Naive B cell (primary cell): ENCODE measurements at places on chromosomes 7 and 10. TPM values are rescaled to one million over a fixed set of nuclear protein-coding genes. Genes with fewer than 3 reads are reported as not detected.

AGMO gene
- not detected for polyA plus RNA-seq

SLC39A12 gene
- polyA plus RNA-seq, result not detected

- no peaks in the 10 kb centered on the region for H3K27me3 ChIP-seq
- no peak overlapping the region for H3K4me3 ChIP-seq
- H3K27ac ChIP-seq, result no peak overlapping the region
- peaks cover 17% of the 10 kb centered on the region for H3K36me3 ChIP-seq
- H3K4me1 ChIP-seq, result peaks cover 9% of the 10 kb centered on the region
- no peak for DNase-seq
Observed at GRCh38 chr10:124495162-124495561, 33.5 kb downstream of the LHPP start.

DNA sequence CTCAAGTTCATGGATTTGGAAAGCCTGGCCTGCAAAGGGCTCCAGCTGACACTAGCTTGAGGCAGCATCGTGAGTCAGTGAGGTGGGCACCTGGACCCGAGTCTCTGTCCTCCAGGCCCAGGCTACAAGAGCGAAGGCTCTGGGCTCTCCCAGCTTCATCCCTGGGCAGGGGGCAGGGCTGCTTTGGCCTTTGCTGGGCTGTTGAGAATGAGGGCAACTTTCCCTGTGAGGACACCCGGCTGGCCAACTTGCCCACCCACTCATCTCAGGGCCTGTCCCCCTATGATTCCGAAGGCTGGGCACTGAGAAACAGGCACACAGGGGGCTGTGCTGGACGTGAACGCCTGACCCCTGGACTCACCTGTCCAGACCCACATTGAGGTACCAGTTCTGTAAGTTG, 24.4 kb downstream of the LDB3 start:
- H3K4me1 ChIP-seq, result no peaks in the 10 kb centered on the region
- peaks cover 21% of the 10 kb centered on the region for H3K27me3 ChIP-seq
- no peak overlapping the region for H3K27ac ChIP-seq
- DNase-seq, result no peak
- H3K4me3 ChIP-seq, result no peak overlapping the region

DNA sequence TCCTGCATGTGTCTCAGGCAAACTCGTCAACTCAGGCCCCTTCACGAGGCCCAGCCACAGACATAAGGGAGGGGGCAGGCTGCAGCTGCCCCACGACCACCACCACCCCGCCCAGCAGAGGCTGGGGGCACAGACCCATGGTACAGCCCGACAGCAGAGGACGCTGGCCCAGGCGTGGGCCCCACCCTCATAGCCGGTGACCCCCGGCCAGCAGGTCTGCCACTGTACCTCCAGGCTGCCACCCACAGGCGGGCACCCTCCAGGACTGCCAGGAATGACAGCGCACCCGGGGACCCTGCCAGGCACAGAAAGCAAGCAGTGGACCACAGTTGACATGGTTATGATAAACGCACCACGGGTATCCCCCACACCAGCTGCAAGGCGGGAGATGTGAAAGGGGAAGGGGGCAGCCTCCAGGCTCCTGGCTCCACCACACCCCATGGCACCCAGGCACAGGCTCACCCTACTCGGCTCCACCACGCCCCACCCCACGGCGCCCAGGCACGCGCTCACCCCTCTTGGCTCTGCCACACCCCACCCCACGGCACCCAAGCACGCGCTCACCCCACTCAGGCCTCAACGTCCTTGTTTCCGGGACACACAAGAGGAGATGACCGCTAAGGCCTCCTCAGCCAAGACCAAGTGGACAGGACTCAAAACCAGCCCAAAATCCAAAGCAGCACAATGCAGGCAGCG, 135.9 kb downstream of the MAD1L1 start:
- peaks cover 51% of the 10 kb centered on the region for H3K4me1 ChIP-seq
- peaks cover 4% of the 10 kb centered on the region for H3K36me3 ChIP-seq

DNA sequence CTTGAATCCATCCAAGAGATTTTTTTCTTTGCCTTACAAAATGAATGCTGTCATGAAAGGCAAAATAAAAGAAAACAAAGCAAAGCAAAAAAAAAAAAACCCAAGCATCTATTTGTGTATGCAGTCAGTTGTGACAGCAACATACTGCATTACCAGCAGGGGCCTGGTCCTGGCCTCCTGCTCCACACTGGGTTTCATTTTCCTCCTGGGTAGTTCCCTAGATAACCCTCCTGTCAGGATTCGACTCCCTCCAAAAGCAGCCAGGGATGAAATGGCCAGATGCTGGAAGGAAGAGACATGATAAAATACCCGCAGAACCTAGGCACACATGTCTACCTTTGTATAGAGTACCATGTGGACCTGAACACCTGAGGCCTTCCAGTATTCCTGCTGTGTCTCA, 148.6 kb downstream of the NRCAM start:
- H3K36me3 ChIP-seq, result no peaks in the 10 kb centered on the region
- peaks cover 10% of the 10 kb centered on the region for H3K27me3 ChIP-seq
- no peaks in the 10 kb centered on the region for H3K4me1 ChIP-seq
- no peak for DNase-seq
- no peak overlapping the region for H3K4me3 ChIP-seq
- no peak overlapping the region for H3K27ac ChIP-seq

DNA sequence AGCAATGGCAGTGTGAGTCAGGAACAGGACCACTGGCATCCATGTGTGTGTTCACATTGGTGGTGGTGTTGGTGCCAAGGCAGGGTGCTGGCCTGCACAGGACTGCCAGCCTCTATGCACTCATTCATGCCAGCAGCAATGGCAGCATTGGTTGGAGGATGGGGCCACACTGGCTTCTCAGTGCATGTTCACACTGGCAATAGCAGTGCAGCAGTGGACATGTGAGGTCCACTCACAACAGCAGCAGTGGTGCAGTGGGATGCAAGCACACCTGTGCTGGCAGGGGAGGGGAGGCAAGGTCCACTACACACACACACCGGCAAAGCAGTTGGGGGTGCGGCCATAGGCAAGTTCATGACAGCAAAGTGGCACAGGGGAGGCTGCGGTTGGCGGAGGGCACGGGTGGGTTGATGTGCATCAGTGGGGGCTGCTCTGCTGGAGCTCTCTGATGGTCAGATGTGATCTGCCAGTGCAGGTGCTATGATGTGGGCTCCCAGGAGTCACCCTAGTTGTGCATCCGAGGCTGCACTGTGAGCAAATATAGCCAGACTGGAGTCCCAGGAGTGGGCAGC, 57.8 kb upstream of the TNKS2 start:
- H3K27ac ChIP-seq, result no peak overlapping the region
- no peak overlapping the region for H3K4me3 ChIP-seq
- no peak for DNase-seq
- H3K4me1 ChIP-seq, result no peaks in the 10 kb centered on the region
- H3K27me3 ChIP-seq, result peaks cover 89% of the 10 kb centered on the region

DNA sequence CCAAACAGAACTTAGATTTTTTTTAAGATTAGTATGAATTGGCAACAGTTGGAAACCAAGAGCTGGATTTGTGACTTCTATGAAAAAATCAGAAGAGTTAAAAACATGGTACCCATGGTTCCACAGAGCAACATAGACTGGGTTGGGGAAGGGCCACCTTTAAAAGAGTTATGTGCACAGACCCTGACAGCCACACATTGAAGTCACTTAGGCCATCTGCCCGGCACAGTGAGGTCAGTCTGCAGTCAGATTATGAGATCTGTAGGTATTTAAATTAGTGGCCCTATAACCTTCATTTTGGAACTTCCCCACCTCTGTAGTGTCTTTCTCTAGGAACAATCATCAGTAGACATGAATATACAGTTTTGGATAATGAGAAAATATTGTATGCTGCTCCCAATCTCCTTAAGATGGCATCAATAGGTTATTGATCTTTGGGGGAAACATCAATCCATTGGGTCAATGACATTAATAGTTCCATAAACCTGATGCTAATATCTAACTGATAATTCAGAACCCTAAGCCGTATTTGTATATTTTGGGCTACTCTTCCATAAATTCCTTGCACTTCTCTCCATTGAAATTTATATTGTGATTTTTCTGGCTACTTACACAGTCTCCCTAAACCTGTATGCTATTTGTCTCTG, 7.0 kb downstream of the ANKRD1 start:
- no peaks in the 10 kb centered on the region for H3K36me3 ChIP-seq
- DNase-seq, result no peak
- no peak overlapping the region for H3K27ac ChIP-seq
- no peaks in the 10 kb centered on the region for H3K27me3 ChIP-seq
- H3K4me1 ChIP-seq, result no peaks in the 10 kb centered on the region
- H3K4me3 ChIP-seq, result no peak overlapping the region

- no peaks in the 10 kb centered on the region for H3K36me3 ChIP-seq
- peaks cover 28% of the 10 kb centered on the region for H3K4me1 ChIP-seq
- no peak for DNase-seq
- no peak overlapping the region for H3K27ac ChIP-seq
- no peaks in the 10 kb centered on the region for H3K27me3 ChIP-seq
Observed at GRCh38 chr10:127849921-127850320, 42.8 kb downstream of the CLRN3 start.

- H3K27ac ChIP-seq, result no peak overlapping the region
- H3K4me3 ChIP-seq, result no peak overlapping the region
Observed at GRCh38 chr7:157634401-157635147, 297.8 kb downstream of the DNAJB6 start.

- no peaks in the 10 kb centered on the region for H3K27me3 ChIP-seq
- peaks cover 23% of the 10 kb centered on the region for H3K36me3 ChIP-seq
- DNase-seq, result no peak
- no peak overlapping the region for H3K4me3 ChIP-seq
- peak overlapping the region; percentile 33 for H3K27ac ChIP-seq
Observed at GRCh38 chr7:121187676-121188075, 141.1 kb upstream of the WNT16 start.
